ENCODE measurements at places on chromosomes 16 and 17.

DNA sequence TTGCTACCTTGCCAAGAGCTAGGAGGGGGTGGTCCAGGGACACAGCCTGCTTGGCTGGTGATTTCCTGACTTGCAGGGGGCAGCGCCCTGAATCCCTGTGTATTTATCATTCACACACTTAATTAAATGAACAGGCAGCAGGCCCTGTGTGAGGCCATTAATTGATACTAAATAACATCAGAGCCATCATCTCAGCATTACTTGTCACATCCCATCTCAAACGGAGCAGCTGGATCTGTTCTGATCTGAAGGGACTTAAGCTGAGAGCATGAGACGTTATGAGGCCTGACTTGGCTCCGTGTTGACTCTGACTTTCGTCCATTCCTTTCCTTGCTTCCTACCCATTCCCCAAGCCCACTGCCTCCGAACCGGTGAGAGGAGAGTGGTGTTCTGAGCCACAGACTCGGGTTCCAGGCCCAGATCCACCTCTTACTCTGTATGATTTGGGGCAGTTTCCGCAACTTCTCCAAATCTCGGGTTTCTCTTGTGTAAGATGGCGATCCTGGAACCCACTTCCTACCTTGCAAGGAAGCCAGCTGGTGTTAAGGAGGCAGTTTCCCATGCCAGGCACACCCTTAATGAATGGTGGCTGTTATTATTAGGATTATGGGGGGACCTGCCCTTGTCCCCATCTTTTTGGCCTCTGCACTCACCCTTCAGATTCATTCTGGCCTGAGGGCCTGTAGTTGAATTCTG lies 33.8 kb downstream of the CACNA1G start:
- no peak for DNase-seq

GRCh38 chr16:83629426-83629825 lies 178.4 kb upstream of the HSBP1 start:
- no peak for DNase-seq

- no peak for DNase-seq
Measured at GRCh38 chr16:65463652-65464260, 341.9 kb upstream of the CDH11 start.

DNA sequence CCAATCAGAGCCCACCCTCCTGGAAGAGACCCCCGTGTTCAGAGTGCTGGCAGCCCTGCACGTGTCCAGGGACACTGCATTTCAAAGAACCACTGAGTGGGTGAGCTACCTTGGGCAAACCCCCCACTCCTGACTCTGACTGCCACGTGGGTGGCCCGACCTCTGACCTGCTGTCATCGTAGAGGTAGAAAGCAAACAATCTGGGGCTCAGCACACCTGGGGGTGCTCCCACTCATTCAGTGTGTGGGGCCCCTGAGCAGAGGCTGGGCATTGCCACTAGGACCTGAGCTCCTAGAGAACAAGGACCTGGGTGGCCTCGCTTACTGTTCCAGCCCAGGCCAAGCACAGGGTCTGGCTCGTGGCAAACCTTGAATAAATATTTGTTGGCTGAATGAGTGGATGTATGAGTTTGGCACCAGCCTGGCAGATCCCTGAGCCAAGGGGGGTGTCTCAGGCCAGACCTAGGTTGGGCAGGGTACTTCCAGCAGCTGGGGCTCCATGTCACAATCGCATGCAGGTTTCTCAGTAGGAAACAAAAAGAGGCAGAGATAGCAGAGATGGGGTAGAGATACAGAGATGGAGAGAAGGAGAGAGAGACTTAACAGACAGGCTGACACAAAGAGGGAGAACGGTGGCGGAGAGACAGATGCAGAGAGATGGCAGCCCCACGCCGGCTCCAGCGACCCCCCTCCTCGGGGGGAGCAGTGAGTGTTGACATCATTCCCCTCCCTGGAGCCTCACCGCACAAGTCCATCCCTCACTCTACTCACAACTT lies 5.4 kb upstream of the DRC7 start:
- no peak for DNase-seq

DNA sequence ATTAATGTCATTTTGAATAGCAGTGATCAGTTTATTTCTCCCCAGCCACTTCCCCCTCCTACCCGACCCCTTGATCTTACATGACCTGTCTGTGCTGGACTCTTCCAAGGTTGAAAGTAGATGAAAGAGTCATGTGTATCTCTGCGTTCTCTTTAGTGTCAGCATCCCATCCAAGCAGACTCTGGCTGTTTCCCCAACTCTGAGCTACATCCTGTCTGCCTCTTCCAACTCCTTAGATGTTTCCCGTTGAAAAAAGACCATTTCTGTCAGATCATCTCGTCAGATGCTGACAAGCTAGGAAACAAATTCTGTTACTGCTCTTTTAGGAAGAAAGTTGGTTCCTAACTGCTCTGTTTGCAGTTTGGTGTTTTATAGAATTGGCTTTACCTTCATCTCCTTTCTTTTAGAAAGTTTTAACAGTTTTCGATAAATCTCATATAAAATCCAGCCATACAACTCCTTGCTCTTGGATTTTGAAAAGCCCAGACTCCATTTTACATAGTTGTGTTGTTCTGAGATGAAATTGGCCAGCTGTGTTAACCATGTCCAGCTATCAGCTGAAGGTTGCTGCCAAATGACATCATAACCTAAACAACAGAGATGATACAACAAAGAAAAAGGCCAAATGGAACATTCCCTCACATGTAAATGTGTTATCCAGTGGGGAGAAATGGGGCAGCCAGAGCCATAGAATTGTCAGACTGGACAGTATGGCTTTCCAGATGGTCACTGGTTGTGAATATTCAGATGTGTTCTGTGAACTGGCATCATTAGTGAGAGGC lies 43.5 kb downstream of the CYB561 start:
- no peak for DNase-seq

- DNase-seq: no peak
Measured at GRCh38 chr17:50949128-50949988, 83.2 kb upstream of the TOB1 start.

- DNase-seq: no peak
Measured at GRCh38 chr17:41498276-41498675, 7.1 kb downstream of the KRT13 start.

GRCh38 chr16:2186064-2186463 lies 10.3 kb downstream of the CASKIN1 start:
- DNase-seq: no peak

Data from NCI-H526 (cell line).